ENCODE measurements at places on chromosomes 16 and 17.

- no peak for DNase-seq
Measured at GRCh38 chr17:56936697-56937322, 23.0 kb upstream of the TRIM25 start.

GRCh38 chr16:49341706-49342105 lies 31.9 kb upstream of the C16orf78 start:
- no peak for DNase-seq

GRCh38 chr17:14442798-14443528 lies 142.1 kb downstream of the HS3ST3B1 start:
- DNase-seq, result no peak

DNA sequence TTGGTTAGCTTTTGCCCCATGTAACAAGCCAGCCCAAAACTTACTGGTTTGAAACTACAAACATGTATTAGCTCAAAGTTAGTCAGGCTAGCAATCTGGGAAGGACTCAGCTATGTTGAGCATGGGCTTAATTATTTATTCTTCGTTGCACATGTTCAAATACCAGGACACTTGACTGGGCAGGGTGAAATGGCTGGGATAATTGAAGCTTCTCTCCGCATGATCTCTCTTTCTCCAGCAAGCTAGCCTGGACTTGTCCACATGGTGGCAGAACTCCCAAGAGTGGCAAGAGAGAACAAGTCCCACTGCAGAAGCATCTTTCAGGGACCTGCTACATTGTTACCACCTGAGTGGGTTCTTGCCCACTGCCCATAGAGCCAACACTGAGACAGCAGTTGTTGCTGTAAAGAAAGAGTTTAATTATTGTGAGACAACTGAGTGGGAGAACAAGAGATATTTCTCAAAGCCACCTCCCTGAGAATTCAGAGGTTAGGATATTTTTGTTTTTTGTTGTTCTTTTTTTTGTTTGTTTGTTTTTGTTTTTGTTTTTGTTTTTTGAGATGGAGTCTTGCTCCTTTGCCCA lies 16.8 kb upstream of the ATF7IP2 start:
- DNase-seq, result peak; percentile 6

DNA sequence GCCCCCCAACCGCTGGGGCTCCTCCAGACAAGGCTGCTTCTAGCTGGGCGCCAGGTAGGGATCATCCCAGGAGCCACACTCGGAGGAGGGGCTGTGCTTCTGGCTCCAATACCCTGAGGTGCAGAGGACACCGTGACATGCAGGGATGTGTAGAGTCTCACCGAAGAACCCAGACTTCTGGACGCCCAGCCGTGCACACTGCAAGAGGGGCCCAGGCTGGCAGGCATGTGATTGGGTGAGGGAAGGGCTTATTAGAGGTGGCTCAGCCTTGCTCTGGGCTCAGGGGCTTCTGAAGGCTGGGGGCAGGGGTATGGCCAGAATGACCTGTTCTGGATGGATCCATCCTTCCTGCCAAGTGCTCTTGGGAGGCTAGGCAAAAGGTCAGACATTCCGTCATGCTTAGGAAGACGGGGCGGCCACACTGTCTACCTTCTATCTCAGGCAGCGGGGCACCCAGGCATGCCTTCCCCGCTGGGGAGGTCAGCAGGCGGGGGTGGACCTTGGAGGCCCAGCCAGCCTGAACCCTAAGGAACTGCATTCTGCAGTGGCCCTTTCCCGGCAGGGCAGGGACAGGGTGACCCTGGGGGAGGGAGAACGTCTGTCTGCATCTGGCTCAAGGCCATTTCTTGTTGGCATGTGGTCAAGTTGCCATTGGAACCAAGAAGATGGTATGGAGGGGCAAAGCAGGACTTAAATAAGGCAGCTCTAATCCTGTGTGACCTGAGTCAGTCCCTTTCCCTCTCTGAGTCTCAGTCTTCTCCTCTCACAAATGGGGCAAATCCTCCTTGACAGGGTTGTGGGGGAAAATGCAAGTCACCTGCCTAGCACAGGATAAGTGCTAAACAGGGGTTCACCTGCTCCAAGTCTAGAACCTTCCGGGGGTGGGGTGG lies 5.8 kb upstream of the ADGRG1 start:
- no peak for DNase-seq

- DNase-seq, result peak; percentile 8
Measured at GRCh38 chr16:2881783-2882649, 999 bp upstream of the FLYWCH2 start.

Measured in fibroblast of pulmonary artery (primary cell).